H7 (cell line): ENCODE measurements at places on chromosomes 6 and 20.

GRCh38 chr20:63425846-63426485 is 46.5 kb downstream of the KCNQ2 start:
- DNase-seq, result no peak

- no peak for DNase-seq
Measured at GRCh38 chr6:158431036-158431435, 118.8 kb downstream of the TULP4 start.

DNA sequence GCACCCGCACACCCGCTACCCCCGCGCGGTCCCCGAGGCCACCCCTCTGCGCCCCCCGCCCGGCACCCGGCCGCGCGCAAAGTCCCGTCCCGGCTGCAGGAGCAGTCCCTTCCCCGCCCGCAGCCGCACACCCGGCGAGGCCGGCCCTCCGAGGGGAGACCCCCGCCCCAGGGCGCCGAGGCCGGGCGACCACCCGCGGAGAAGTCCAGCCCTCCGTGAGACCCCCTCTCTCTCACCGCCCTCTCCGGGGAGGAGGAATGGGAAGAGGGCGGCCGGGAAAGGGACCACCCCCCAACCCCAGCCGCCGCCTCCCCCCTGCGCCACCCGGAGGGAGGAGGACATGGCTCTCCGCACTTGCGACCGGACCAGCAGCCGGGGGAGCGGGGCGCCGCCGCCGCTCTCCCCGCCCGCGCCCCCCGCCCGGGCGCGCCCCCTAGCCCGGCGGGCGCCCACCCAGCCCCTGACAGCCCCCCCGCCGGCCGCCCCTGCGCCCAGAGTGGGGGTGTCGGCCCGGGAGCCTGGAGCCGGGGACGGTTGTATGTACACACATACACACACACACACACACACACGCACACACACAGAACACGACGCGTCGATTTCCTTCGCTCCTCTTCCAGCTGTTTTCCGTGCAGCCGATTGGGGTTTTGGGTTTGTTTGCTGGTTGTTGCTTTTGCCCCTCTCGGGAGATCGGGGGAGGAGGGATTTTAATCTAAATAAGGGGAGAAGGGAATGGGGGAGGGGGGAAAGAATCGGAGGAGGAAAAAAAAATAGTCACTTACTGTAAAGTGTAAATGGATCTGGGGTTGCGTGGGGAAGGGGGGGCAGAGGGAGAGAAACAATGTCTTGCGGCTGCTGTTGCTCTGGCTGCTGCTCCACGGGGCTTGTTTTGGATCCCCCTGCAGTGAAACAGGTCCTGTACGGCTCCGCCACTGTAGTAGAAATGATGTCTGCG is at the start of gene ATXN1:
TSS of gene ATXN1 (minus strand) at position 945 of the 955 bp plus-strand sequence.
- DNase-seq, result peak; percentile 81

GRCh38 chr6:126535138-126535537 is 195.2 kb downstream of the CENPW start:
- no peak for DNase-seq

DNA sequence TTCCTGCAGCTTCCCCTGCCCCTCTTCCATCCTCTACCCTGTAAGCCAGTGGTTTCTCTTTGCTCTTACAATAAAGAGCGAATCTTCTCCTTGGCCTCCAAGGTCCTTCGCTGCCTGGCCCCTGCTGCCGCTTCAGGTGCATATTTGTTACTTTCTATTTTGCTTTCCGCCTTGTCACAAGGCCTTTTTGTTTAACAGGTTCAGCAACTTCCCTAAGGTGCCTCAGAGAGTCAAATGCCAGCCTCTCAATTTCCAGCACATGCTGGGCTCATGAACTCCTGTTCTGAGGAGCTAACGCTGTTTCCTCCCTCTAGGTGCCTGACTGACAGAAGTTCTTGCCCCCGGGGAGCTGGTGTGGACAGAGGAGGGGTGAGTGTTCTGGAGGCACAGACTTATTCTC is 42.4 kb upstream of the EPB41L1 start:
- no peak for DNase-seq

- DNase-seq, result no peak
Measured at GRCh38 chr20:10922506-10922905, 248.7 kb upstream of the JAG1 start.

- DNase-seq, result no peak
Measured at GRCh38 chr6:31339210-31339609, 17.8 kb downstream of the HLA-B start.

GRCh38 chr6:126033696-126034095 is 47.4 kb downstream of the TRMT11 start:
- DNase-seq, result peak; percentile 32

DNA sequence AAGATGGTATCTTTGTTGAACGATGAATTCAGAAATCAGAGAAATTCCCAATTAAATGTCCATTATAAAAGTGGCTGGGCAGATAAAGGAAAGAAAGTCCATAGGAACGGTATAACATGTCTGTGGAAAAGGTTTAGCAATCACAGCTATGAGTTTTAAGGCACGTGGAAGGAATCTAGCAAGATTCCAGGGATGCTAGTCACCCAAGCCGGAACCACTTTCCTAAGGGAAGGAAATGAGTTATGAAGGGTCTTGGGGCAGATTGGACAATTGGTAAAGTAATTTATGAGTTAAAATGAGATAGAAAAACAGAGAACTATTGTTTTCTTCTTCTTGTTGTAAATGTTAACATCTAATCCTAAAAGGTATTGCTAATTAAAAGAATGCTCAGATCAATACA is 384.8 kb downstream of the ADGRB3 start:
- no peak for DNase-seq

DNA sequence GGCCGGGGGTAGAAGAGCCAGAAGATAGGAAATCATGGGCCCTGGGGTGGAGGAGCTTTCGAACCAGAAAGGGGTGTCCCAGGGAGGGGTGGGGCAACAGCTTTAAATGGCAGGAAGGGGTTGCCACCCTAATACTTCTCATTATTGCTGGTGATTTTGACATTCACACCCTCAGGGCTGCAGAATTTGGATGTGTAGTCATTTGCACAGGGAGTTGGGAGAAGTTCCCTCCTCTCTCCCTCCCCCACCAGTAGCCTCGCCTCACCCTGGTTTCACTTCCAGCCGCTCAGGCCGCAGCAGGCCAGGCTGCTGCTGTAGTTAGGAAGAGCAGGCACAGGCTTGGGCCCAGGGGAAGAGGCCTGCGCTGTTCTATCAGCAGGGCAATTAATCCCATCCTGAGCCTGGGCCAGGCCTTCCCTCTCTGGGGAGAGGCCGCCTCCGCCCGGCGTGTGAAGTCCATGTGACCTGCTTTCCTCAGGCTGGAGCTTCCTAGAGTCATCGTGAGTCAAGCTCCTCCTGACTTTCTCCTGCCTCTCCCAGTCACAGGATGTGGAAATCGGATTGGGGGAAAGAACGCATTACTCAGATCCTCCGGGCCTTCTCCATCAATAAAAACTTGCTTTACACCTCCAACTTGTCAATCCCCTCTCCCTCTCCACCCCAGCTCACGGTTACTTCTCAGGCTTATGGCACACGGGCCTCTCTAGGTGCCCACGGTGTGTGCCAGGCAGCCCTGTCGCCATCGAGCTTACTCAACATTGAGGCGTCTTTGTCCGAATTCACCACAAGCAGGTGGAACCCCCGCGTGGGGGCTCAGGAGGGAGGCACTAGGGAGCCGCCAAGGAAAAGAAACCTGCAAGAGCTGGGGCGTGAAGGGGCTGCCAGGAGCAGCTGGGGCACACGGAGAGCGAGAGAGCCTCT is 7.8 kb downstream of the ADTRP start:
- peak; percentile 68 for DNase-seq

DNA sequence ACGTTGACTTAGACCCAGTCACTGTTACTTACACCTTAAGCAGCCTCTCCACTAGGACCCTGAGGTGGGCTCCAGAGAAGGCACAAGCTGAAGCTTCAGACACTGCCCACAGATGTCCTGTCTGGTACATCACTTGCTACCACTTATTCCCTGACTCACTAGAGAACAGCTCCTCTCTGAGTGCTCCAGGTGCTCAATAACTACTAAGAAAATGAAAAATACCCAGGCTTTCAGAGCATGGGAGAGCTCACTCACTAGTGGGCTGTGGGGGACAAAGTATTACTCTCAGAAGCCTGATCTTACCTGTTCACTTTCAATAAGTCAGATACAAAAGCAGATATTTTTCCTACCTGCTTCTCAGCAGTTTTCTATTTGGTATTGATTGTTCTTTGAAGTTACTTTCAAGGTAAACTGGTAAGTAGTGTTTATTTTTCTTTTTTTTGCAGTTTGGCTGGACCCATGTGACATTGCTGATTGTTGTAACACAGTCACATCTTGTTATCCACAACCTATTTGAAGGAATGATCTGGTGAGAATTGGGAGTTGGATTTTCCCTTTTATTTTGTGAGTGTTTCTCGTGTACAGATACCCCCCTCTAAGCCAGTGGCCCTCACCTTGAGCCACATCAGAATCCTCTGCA is 55.9 kb downstream of the CDS2 start:
- no peak for DNase-seq

- DNase-seq, result no peak
Measured at GRCh38 chr6:129050086-129050485, 167.1 kb downstream of the LAMA2 start.
